ENCODE measurements at places on chromosomes 6 and 20. TPM values are rescaled to one million over a fixed set of nuclear protein-coding genes. Genes with fewer than 3 reads are reported as not detected.

Gene E2F1
- total RNA-seq, result 168 TPM

Gene THBS2
- not detected for total RNA-seq

Gene VSX1
- total RNA-seq, result not detected

Gene TSPO2
- total RNA-seq, result not detected

Gene PDE10A
- total RNA-seq, result not detected

Gene ULBP2
- total RNA-seq, result 2.6 TPM

Gene ZFP57
- total RNA-seq, result not detected

Gene ZC3H12D
- 14.8 TPM for total RNA-seq

Gene HCRTR2
- total RNA-seq, result not detected

Gene PAX1
- total RNA-seq, result not detected
